ENCODE measurements at places on chromosomes 1 and 21.

DNA sequence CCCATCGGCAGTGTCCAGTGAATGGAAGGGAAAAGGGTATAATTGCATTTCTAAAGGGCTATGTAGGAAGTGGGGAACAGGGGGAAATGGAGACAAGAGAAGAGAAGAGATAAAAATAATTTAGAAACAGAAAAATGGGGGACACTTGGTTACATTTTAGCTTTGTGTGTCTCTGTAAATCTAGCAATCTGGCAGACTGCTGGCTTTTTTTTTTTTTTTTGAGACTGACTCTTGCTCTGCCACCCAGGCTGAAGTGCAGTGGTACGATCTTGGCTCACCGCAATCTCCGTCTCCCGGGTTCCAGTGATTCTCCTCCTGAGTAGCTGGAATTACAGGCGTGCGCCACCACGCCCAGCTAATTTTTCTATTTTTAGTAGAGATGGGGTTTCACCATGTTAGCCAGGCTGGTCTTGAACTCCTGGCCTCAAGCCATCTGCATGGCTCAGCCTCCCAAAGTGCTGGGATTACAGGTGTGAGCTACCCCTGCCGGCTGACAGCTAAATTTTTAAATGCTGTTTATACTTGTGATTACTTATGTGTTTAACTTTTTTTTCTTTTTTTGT lies 53.4 kb downstream of the AGPAT3 start:
- no peak for DNase-seq

DNA sequence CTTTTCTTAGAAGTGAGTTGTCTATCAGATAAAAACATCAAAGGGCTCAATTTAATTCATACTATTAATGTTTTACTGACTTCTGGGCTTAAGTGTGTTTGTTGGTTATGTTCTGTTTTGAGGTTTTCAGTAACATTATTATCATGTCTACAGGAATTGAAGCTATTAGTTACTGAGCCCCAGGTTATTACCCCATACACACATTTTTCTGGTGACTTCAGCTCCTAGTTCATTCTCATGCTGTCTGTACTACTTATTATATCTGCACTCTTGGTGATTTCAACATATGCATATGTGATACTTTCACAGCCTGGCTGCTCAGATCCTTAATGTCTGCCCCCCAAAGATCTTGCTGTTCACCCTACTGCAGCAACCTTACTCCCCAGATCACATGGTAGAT lies 27.0 kb upstream of the SGIP1 start:
- no peak for DNase-seq

GRCh38 chr1:243335292-243335691 lies 79.5 kb downstream of the SDCCAG8 start:
- no peak for DNase-seq

GRCh38 chr1:8317647-8318381 lies at the start of gene SLC45A1:
SLC45A1 (plus strand) TSS chr1:8318114; CDS start chr1:8324330, 6,216 bp downstream.
- DNase-seq: no peak

DNA sequence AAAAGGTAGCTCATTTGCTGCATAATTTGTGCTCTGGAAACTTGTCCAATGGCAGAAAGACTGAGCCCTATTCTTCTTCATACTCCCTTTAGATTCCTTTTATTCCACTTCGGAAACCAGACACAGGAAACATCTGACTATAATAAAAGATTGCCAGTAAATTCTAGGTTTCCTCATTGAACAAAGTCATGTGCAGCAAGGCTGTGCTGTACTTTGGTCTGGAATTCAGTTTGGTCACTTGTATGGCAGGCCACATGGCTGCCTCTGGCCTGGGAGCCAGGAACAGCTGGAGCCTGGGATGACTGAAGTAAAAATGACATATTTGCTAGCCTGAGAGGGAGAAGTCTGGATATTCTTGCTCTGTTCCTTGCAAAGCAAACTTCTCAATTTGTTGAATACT lies 79.6 kb downstream of the ST3GAL3 start:
- DNase-seq: peak; percentile 30

- DNase-seq: no peak
Observed at GRCh38 chr1:3206696-3207095, 137.7 kb downstream of the PRDM16 start.

GRCh38 chr21:25999921-26000582 lies 170.5 kb downstream of the APP start:
- DNase-seq: no peak

- DNase-seq: no peak
Observed at GRCh38 chr1:237470712-237471338, 419.9 kb downstream of the ZP4 start.

DNA sequence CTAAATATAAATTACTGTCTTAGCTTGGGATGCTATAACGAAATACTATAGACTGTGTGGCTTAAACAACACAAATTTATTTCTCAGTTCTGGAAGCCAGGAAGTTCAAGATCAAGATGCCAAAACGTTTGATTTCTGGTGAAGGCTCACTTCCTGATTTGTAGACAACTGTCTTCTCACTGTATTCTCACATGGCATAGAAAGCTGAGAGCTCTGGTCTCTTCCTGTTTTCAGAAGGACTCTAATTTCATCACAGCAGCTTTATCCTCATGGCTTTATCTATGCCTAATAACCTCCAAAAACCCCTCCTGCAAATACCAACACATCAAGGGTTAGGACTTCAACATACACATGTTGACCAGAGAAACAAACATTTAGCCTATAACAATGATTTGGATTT lies 1795.5 kb downstream of the MRPL39 start:
- DNase-seq: no peak

DNA sequence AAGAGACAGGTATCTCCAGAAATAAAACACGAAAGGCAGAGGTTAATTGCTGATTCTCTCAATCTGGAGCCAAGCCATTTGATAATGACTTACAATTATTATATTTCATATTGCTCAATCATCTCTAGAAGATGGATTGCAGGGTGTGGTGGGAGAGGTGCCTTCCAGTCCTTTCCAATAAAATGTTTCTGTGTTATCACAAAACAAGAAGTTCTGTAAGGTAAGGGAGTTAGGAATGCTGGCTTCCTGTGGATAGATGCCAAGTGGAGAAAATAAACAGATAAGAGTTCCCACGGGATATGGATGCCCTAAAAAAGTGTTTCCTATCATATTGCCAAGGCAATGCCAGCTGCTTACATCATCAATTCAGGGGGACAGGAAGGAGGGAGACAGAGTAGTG lies 7.2 kb upstream of the CCN1 start:
- DNase-seq: no peak

DNA sequence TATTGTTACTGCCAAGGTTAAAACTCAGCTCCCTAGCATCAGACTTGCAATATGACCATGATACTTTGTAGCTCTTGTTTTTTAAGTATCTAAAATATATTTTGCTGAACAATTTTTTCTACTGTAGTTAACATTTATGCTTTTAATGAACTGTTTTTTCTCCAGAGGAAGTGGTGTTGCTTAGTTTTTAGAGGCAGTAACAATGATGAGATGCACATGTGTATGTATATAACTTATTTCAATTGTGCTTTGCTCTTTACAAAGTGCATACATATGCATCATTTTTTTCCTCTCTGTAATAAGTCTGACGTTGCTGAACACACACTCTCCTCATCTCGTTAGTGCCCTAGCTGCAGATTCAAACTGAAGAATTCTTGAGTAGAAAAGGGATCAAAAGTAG lies 418.8 kb downstream of the ZP4 start:
- DNase-seq: no peak

GRCh38 chr21:41328660-41329607 lies 12.3 kb downstream of the FAM3B start:
- no peak for DNase-seq

DNA sequence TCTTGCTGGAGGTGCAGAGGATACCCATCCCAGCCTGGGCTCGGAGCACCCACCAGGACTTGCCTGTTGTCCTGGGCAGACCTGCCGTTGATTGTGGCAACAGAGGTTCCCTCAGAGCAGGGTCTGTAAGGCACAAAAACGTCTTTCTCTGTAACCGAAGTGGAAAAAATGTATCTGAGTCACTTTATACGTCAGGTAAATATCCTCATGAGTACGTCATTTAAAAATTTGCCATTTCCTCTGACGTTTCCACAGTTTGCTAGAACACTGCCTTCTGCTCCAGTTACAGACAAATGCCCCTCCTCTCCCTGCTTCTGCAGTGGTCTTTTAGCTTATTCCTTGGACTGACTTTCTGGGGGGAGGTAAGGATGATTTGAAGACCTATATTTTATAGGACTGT lies 326.8 kb downstream of the HHAT start:
- DNase-seq: no peak

DNA sequence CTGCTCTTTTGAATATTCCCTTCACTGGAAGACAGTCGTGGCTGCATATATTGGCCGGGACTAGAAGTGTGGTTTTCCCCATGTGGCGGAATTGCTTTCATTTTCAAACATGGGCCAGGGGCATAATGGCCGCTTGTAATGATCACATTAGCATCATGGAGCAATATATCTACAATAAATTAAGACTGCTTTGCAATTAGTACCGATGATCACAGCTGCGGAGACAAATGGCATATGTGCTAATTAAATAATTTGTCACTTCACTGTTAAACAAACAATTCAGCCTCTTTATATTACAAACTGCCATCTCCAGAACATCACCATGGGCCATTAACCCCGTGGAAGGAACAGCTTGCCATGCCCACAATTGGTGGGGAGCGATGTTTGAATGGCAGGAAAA lies 68.2 kb upstream of the OLIG2 start:
- no peak for DNase-seq

- no peak for DNase-seq
Observed at GRCh38 chr21:45496968-45497845, 45.0 kb downstream of the SLC19A1 start.

GRCh38 chr1:203597331-203598090 lies 29.1 kb upstream of the ATP2B4 start:
- no peak for DNase-seq

- no peak for DNase-seq
Observed at GRCh38 chr1:97082160-97082848, 360.7 kb downstream of the PTBP2 start.

DNA sequence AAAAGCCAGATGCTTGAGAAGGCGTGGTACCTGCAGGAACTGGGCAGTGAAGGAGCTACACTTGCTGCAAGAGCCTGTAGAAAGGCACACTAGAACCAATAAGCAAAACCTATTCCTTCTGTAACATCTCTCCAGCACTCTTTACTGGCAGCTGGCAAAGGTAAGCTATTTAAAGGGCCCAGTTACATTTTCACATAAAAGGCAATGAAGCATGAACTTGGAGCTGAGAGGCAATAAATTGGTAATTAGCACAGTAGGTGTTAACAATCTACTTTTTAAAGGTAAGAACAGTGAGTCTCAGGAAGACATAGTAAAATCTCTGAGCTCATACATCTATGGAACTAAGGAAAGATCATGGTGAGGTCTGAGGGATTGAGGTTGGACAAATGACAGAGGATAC lies 167.1 kb upstream of the OLFM3 start:
- no peak for DNase-seq

DNA sequence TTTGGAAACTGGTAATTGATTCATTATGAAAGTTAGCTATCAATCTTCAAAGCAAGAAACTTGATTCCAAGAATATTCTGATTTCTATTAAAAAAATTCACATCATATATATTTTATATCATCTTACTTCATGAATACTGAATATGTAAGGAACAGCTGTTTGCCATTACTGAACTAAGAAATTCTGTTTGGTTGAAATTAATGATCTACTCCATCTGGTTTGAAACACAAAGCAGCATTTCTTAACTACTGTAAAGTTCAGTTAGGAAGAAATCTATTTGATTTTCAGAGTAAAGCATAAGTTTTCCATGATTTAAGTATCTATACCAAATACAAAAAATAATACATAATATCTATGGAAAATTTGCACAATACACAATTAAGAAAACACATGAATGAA lies 66.0 kb upstream of the SCYL3 start:
- no peak for DNase-seq

- no peak for DNase-seq
Observed at GRCh38 chr1:248751635-248752034, 3.9 kb downstream of the LYPD8 start.

GRCh38 chr1:117596023-117596720 lies 9.7 kb upstream of the TENT5C start:
- no peak for DNase-seq

DNA sequence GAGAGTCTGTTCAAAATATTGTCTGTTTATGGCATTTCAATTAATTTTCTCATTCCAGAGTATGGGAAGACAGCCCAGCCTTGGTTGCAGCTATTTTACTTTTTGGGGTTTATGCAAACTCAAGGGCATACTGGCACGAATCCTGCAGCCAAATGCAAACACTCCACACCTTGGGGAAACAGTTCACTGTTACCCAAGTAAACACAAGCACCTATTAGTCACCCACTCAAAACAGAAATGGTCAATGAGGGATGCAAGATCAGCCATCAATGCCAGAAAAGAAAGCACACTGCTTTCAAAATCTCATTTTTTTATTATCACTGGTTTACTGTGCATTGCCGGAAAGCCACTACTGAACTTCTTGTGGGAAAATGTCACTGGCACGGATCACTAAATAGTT lies 170.6 kb downstream of the RUNX1 start:
- DNase-seq: no peak
